ENCODE measurements at places on chromosomes 7 and 10. TPM values are rescaled to one million over a fixed set of nuclear protein-coding genes. Genes with fewer than 3 reads are reported as not detected.

- peak; percentile 92 for DNase-seq
Measured at GRCh38 chr7:24821045-24821753, 63.9 kb upstream of the GSDME start.

GRCh38 chr7:23212841-23213240, 31.0 kb downstream of the NUP42 start:
- no peak for DNase-seq

DNA sequence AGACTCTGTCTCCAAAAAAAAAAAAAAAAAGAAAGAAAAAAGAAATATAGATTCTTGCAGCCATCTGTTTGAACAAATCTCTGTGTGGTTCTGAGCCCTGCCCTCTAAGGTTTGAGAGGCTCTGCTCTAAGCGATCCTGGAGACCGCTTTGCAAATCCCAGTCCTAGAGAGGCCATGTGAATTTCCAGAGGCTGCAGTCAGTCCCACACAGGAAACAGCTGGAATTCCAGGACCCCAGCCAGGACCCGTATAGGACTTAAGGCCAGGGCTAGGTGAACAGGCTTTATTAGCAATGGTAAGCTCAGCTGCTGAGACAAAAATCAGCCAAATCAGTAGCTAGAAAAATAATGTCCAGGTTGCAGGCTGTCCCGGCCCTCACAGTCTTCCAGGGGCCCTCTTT, 154.8 kb downstream of the RPS24 start:
- DNase-seq: peak; percentile 22

DNA sequence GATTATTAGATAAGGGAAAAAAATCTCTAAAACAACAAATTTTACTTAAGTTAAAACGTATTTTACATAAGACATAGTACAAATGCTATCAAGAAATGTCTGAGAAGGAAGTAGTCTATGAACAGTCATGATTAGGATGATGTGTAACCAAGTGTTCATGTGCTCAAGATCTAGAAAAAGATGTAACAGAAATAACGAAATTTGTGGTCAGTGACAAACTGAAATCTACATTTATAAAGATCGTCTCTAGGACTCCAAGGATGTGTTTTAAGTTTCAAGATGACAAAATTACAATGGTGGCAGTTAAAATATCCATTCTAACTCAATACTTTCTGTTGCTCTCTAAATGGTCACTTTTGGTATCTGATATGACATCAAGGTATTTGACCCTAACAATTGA, 17.2 kb downstream of the PPP3CB start:
- DNase-seq: no peak

- DNase-seq: no peak
Measured at GRCh38 chr10:109820620-109821405, 102.5 kb downstream of the XPNPEP1 start.

DNA sequence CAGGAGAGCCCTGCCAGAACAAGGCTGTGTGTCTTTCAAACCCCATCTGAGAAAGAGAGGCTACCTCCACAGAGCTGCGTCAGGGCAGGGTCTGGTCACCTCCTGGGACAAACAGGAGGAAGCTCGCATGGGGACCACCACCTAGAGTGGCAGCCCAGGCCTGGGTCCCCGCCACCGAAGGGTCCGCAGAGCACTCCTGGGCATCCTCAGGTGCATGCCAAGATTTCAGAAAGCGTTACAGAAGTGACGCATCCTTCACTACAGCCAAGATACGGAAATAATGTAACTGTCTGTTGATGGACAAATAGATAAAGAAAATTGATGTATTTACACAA, 42.6 kb downstream of the GSDME start:
- peak; percentile 68 for DNase-seq

GRCh38 chr7:156845379-156846101, 47.4 kb downstream of the LMBR1 start:
- no peak for DNase-seq

DNA sequence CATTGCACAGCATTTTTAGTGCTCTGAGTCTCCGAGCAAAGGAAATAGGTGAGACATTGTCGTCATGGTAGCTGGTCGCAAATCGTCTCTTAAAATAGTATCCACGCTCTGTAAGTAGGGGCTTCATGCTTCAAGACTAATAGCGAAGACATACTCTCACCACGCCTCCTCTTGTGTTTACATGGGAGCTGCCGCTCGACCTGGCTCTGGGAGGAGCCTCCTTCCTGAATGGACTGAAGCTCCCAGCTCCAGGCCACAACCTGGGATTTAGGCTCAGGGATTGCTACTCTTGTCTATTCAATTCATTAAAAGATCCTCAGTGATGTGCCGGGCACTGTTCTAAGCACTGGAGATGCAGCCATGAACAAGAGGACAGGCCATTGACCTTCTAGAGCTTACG, 196.1 kb upstream of the GALNT17 start:
- no peak for DNase-seq

Gene TBATA
- polyA plus RNA-seq: not detected

Measured in spleen (tissue), 13 donors.